ENCODE measurements at places on chromosomes 16 and 17. TPM values are rescaled to one million over a fixed set of nuclear protein-coding genes. Genes with fewer than 3 reads are reported as not detected.

GRCh38 chr16:56372013-56372634, 53.2 kb downstream of the AMFR start:
- DNase-seq = no peak

DNA sequence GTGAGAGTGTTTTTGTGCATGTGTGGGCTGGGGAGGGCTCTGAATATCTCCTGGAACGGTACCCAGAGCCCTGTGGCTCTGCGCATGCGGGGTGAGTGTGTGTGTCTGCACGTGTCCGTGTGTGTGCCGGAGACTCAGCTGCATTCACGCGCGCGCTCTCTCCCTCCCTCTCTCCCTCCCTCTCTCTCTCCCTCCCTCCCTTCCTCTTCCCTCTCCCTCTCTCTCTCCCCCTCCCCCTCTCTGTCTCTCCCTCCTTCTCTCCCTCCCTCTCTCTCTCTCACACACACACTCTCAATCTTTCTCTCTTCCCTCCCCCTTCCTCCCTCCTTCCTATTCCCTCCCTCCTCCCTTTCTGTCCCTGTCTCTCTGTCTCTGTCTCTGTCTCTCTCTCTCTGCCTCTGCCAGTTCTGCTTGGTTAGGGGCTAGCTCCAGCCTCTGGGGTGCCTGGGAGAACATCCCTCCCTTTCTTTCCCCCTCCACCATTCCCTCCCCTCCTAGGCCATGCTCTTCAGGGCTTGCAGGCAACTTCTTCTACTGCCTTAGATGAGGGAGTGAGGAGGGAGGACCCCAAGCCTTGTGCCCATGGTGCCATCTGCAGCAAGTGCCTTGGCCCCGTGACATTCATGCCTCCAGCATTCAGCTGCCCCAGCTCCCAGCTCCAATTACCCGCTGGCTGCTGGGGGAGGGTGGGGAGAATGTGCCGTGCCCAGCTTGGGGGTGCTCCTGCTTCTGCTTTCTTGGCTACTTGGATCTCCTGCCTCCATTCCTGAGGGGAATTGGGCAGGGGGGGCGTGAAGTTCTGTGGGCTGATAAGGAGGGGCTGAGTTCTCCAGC, 6.4 kb downstream of the THRA start:
- peak; percentile 96 for DNase-seq

Gene GPRC5C
- total RNA-seq = 138 TPM

Gene TERB1
- not detected for total RNA-seq

DNA sequence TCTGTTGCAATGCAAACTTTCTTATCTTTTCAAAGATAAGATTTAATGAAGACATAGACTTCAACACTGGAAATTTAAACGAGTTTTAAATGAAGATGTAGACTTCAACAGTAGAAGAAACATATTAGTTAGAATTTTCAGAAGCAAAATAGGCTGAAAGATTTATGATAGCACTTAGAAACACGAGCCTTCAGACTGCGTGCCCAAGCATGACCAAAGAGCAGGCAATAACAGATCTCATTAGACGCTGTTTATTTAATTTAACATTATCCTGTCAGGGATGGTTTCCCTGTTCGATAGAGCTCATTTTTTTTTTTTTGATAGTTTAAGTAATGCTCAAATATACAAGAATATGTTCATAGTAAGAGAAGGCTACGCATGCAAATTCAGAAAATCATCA, 604.7 kb upstream of the SOX9 start:
- no peak for DNase-seq

Gene SCNN1G
- not detected for total RNA-seq

Gene ANKRD40CL
- total RNA-seq = not detected

- no peak for DNase-seq
Measured at GRCh38 chr17:82461827-82462524, 3.4 kb downstream of the NARF start.

DNA sequence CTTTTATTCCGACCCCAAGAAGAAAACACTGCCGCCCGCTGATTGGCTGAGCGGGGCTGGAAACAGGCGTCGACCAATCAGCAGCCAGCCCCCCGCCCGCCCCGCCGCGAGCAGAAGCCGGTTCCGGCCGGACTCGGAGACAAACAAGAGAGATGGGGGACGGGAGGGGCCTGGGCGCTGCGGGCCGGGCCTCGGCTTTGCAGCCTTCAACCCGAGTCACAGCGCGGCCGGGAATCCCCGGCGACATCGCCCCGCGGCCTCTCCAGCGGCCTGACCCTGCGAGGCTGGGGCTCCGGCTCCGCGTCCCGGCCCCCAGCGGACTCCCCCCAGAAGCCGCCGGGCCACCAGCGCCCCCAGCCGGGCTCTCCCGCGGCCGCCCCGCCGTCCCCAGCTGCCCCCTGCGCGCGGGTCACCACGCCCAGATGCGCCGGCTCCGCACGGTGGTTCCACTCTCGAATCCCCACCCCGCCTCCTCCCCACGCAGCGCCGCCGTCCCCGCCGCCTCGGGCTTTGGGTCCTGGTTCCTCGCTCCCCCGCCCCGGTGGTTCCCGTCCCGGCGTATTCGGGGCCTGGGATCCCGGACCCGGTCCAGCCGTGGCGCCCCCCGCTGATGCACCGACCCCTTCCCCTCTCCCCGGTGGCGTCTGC, 346 bp upstream of the SLC43A2 start:
- DNase-seq = peak; percentile 95

DNA sequence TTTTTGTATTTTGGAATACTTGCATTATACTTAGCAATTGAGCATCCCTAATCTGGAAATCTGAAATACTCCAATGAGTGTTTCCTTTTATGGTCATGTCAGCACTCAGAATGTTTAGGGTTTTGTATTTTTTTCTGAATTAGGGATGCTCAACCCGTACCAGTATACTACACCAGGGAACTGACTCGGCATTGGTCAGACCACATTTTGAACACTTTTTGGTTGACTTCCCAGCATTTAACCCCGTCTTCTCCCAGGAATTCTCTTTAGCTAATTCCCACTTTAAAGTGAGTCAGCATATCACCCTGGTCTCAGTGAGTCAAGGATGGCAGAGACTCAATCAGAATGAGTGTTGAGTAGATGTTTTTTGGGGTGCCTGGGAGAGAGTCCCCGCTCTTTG, 177.9 kb downstream of the SPECC1 start:
- no peak for DNase-seq

GRCh38 chr17:65913326-65913850, 278.5 kb downstream of the CEP112 start:
- DNase-seq = no peak

DNA sequence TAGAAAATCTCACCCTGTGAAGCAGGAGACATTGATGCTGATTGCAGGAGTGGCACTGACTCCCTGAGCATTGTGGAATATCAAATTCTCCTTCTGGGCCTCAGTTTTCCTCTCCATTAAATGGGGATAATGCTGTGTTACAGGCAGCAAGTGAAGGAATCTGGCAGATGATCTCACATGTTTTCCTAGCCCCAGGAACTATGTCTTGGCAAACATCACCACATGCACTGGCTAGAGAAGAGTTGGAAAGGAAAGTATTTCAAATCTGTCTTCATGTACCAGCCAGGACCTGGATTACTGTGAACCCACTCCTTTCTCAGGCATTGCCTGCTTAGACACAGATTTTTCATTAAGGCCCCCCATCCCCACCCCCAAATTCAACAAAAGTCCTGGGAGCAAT, 13.6 kb upstream of the CCL8 start:
- DNase-seq = no peak

Gene BIRC5
- not detected for total RNA-seq

All from gastrocnemius medialis (tissue), 4 donors.